ENCODE measurements at places on chromosomes 13 and 19.

GRCh38 chr19:7562646-7563393 lies 27.3 kb downstream of the PNPLA6 start:
- peaks cover 14% of the 10 kb centered on the region for H3K36me3 ChIP-seq
- peak; percentile 47 for DNase-seq
- H3K4me1 ChIP-seq, result no peaks in the 10 kb centered on the region
- H3K27ac ChIP-seq, result no peak overlapping the region
- no peaks in the 10 kb centered on the region for H3K27me3 ChIP-seq
- H3K4me3 ChIP-seq, result no peak overlapping the region

DNA sequence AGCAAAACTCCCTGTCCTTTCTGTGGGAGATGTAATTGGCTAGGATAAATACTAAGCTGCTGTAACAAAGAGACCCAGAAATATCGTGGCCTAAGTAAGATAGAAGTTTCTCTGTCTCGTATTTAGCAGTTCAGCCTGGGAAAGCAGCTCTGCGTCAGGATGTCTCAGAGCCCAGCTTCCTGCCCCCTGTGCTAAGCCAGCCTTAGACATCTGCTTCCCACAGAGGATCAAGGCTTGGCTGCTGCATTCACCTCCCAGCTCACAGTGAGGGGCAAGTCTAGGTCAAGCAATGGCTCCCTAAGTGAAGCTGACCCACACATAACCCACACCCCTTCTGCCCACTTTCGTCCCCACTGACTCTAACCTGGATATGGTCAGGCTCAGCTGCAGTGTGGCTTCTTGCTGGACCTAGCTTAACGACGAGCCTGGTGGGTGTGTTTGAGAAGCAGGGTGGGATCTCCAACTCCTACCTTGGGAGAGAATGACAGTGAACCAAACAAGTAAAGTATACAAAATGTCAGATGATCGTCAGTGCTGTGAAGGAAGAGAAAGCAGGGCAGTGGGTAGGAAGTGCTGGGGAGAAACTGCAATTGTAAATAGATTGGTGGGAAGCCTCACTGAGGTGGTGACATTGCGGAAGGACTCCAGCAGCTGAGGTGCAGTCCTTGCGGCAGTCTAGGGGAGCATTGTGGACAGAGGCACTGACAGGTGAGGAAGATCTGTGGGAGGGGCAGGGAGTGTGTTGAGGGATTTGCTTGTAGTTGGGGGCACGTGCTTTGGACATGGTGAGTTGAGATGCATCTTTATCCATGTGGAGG lies 82.9 kb downstream of the TNFRSF19 start:
- peaks cover 37% of the 10 kb centered on the region for H3K4me1 ChIP-seq
- no peak overlapping the region for H3K27ac ChIP-seq
- H3K36me3 ChIP-seq, result no peaks in the 10 kb centered on the region
- no peak for DNase-seq

DNA sequence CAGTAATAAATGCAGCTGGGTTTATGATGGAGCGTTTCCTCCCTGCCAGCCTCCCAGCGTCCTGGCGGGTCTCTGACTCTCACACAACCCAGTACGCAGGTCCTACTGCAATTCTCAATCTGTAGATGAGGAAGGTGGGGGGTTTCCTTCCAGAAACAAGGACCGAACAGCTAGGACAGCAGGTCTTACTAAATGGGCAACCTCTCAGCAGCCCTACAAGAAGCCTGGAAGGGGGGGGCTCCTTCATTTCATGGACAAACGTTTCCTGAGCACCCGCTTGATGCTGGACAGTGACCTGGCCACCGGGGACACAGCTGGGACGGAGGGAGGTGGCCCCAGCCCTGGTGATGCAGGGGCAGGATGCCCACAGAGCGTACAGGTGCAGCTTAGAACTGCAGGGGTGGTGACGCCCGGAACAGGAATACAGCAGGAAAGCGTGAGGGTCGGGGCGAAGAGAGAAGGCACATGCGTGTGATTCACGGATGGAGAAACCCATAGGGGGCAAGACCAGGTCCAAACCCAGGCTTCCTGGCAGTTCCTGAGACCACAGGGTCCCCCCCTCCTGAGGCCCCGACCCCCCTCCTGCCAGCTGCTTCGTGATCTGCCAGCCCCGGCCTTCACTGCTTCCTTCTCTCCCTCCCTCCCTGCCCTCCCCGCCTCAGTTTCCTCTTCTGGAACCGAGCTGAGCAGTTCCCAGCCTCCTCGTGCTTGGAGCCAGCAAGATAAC lies 732 bp upstream of the C2CD4C start:
- no peak for DNase-seq
- peak overlapping the region; percentile 30 for H3K27ac ChIP-seq
- peaks cover 11% of the 10 kb centered on the region for H3K27me3 ChIP-seq
- H3K36me3 ChIP-seq, result no peaks in the 10 kb centered on the region
- H3K4me1 ChIP-seq, result peaks cover 10% of the 10 kb centered on the region

- H3K36me3 ChIP-seq, result no peaks in the 10 kb centered on the region
- H3K27ac ChIP-seq, result no peak overlapping the region
- no peaks in the 10 kb centered on the region for H3K4me1 ChIP-seq
- H3K4me3 ChIP-seq, result no peak overlapping the region
- H3K27me3 ChIP-seq, result no peaks in the 10 kb centered on the region
These were observed 911.3 kb upstream of the GPC6 start for GRCh38 chr13:92315265-92315664.

DNA sequence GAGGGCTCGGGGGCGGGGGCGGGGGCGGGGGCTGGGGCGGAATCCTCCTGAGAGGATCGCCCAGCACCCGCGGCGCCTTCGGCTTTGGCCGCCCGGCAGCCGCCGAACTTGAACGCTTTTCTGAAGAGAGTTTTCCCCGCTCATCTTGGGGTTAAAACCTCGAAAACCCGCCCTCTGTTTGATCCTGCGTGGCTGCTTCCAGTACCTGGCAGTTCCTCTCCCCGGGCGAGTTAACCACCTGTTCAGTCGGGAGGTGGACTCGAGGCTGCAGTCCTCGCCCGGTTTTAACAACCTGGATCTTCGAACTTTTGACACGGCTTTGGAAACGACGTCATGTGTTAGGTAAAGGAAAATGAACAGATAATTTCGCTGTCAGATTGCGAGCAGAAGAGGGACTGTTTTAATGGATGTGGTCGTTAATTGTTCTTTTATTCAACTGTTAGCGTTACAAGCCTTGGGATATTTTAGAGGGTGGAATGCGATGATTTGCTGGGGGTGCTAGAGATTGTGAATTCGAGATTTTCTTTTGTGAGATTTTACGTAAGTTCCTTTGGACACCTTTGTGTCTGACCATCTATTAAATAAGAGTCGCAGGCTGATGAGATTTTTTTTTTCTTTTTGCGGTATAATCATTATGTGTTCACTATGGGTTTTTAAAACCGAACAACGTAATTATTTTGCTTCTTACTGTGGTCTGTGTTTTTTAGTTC lies 1.0 kb downstream of the FNDC3A start:
- peak overlapping the region; percentile 87 for H3K4me3 ChIP-seq
- no peak for DNase-seq
- peaks cover 10% of the 10 kb centered on the region for H3K36me3 ChIP-seq

DNA sequence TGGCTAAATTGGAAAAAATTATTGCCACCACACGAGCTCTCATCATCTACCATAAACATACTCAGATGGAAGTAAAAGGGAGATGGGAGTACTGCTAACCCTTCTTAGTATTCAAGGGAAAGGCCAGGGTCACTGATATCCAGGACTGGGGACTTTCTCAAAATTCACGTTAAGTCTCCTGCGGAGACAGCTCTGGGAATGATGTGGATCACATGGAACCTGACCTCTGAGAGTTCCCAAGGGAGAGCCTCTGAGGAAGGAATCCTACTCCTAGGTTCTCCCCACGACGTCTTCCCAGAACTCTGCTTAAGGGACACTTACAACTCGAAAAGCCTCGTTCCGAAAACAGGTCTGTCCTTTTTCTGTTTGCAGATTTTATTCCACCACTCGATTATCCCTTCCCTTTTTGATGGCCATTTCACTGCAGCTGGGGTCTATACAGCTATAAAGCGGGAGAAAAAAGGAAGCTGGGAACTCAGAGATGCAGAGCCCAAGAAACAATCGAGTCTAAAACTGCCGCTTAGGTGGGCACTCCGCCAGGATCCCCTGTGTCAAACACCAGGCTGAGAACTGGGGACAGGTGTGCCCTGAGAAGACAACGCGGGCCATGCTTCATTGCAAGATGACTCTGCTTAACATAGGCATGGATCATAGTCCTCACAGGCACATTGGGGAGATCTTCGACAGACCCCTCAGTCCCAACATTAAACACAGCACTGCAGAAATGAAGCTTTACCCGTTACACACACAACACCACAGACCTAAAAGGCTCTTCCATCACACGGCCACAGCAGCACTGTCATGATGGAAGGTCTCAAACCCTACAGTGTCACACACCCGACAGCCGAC lies 823 bp upstream of the ZNF567 start:
- peaks cover 35% of the 10 kb centered on the region for H3K36me3 ChIP-seq
- peaks cover 4% of the 10 kb centered on the region for H3K27me3 ChIP-seq
- DNase-seq, result no peak
- peak overlapping the region; percentile 96 for H3K27ac ChIP-seq
- peaks cover 15% of the 10 kb centered on the region for H3K4me1 ChIP-seq
- H3K4me3 ChIP-seq, result peak overlapping the region; percentile 99

DNA sequence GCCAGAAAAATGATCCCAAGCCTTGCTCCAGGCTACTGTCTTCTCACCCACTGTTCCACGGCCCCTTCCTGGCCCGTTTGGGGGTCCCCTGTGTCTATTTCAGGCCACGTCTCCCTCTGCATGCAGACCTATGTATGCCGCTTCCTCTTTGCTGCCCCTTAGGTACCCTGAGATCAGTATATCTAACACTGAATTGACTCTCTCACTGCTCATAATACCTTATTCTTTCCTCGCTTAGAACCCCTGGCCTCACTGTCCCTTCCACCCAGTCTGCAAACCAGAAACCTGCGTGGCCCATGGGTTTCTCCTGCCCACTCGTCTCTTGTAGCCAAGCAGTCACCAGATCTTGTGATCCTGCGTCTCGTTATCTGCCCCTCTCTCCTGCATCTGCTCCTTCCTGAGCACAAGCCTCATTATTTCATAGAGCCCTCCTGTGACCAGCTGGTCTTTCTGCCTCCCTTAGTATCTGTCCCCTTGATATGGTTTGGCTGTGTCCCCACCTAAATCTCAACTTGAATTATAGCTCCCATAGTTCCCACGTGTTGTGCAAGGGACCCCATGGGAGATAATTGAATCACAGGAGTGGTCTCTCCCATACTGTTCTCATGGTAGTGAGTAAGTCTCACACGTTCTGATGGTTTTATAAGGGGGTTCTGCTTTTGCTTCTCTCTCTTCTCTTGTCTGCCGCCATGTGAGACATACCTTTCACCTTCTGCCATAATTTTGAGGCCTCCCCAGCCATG lies 109.0 kb upstream of the RNF113B start:
- H3K27me3 ChIP-seq, result no peaks in the 10 kb centered on the region
- H3K4me1 ChIP-seq, result peaks cover 5% of the 10 kb centered on the region
- no peak overlapping the region for H3K4me3 ChIP-seq
- DNase-seq, result no peak
- no peaks in the 10 kb centered on the region for H3K36me3 ChIP-seq
- no peak overlapping the region for H3K27ac ChIP-seq

DNA sequence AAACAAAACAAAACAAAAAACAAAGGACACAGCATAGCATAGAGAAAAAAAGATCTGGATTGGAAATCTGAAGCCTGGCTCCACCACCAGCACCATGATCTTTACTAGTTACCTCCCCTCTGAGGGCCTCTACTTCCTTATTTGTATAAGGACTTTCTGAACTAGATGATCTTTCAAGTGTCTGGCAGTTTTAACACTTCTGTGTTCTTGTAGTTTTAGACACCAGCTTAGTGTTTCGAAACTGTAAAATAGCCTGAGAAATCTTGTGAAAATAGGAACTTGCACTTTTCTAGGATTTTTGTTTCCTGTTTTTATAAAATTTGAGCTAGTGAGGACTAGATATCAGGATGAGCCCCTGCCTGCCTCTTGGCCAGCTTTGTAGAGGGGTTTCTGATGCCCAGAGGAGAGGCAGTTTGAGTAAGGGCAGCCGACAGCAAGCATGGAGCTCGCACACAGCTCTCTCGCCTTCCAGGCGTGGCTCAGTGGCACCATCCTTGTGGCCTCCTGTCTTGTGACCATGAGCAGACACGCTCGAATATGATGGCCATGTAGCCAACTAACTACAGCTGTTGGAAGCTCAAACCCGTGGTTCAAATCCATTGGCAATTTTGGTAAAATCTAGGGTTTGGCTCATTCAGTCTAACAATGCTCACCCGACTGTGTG lies 319.0 kb downstream of the KCNRG start:
- peaks cover 9% of the 10 kb centered on the region for H3K4me1 ChIP-seq
- no peaks in the 10 kb centered on the region for H3K27me3 ChIP-seq
- H3K4me3 ChIP-seq, result no peak overlapping the region
- H3K36me3 ChIP-seq, result no peaks in the 10 kb centered on the region
- DNase-seq, result no peak

DNA sequence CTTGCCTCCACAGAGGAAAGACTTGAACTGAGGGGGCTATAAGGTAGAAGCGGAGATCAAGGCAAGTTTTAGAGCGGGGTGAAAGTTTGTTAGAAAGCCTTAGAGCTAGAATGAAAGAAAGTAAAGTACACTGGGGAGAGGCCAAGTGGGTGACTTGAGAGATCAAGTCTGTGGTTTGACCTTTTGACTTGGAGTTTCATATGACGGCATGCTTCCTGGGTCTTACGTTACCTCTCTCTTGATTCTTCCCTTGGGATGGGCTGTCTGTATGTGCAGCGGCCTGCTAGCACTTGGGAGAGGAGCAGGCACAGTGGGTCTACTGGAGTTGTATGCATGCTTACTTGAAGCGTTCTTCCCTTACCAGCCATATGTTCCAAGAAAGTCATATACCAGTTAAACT lies 1768.5 kb downstream of the PCDH9 start:
- no peak for DNase-seq
- H3K27me3 ChIP-seq, result no peaks in the 10 kb centered on the region
- H3K4me1 ChIP-seq, result peaks cover 28% of the 10 kb centered on the region
- H3K27ac ChIP-seq, result peak overlapping the region; percentile 54
- H3K4me3 ChIP-seq, result no peak overlapping the region

DNA sequence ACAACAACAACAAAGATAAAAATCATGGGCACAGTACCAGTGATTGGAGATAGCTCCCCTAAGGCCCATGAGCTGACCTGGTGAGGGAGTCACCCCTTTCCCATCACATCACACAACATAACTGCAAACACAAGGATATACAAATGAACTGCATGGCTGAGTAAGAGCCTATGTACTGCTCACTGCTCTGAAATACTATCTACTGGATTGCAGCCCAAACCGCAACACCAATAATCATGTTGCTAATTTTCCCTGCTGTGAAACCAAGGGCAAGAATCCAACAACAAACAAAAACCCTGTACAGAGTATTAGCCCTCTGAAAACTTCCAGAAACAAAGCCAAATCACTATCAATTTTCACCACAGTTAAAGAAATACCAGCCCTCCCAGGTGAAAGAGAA lies 1893.2 kb downstream of the PCDH9 start:
- no peaks in the 10 kb centered on the region for H3K27me3 ChIP-seq
- H3K27ac ChIP-seq, result no peak overlapping the region
- H3K36me3 ChIP-seq, result no peaks in the 10 kb centered on the region
- no peak for DNase-seq

- H3K27me3 ChIP-seq, result peaks cover 2% of the 10 kb centered on the region
- H3K4me3 ChIP-seq, result no peak overlapping the region
- H3K27ac ChIP-seq, result no peak overlapping the region
- H3K4me1 ChIP-seq, result peaks cover 14% of the 10 kb centered on the region
- no peak for DNase-seq
- no peaks in the 10 kb centered on the region for H3K36me3 ChIP-seq
These were observed 6.3 kb downstream of the SERP2 start for GRCh38 chr13:44379885-44380284.

Data from WTC11 (cell line).